ENCODE measurements at places on chromosomes 13 and 19.

GRCh38 chr13:89455741-89456140 is 1784.6 kb downstream of the SLITRK5 start:
- DNase-seq, result no peak

DNA sequence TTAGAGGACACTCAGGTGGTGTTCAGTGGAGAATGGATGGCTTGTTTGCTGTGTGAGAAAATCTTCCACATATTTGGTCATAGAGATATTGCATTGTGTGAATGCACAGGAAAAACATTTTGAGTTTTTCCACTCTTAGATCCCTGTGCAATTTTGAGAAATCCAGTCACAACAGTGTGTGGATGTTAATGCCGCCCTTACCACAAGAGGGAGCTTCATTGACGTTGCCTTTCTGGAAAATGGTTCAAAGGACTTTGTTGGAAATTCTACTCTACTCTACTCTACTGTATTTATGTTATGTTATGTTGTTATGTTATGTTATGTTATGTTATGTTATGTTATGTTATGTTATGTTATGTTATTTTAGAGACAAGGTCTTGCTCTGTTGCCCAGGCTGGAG is 13.4 kb downstream of the ZNF20 start:
- DNase-seq, result no peak

- no peak for DNase-seq
Measured at GRCh38 chr19:35288331-35288730, 3.6 kb upstream of the MAG start.

- DNase-seq, result no peak
Measured at GRCh38 chr19:13095393-13095784, 7.3 kb downstream of the LYL1 start.

GRCh38 chr19:38191747-38192146 is 32.3 kb downstream of the DPF1 start:
- DNase-seq, result no peak

GRCh38 chr19:18489627-18490184 is 32.2 kb downstream of the ELL start:
- no peak for DNase-seq

- no peak for DNase-seq
Measured at GRCh38 chr19:688214-688613, 7.0 kb downstream of the PRSS57 start.

- DNase-seq, result no peak
Measured at GRCh38 chr19:49849433-49850220, 1.3 kb upstream of the PTOV1 start.

- no peak for DNase-seq
Measured at GRCh38 chr13:46127358-46128023, 22.7 kb upstream of the CPB2 start.

DNA sequence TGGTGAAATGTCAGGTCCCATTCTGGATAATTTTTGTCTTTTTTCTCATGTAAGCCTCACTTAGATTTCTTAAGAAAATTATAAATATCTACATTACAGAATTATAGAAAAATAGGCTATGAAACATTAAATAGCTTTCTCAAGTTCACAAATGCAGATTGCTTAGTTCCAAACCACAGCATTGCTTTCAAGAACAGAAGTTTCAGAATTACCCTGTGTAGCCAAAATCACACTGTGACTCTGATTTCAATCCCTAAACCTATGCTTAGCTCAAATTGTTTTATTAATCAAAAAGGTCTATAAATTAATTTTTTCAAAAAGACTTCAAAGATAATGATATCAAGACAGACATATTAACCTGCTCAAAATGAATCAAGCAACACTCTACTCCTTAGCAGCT is 881.2 kb upstream of the PCDH20 start:
- DNase-seq, result no peak

DNA sequence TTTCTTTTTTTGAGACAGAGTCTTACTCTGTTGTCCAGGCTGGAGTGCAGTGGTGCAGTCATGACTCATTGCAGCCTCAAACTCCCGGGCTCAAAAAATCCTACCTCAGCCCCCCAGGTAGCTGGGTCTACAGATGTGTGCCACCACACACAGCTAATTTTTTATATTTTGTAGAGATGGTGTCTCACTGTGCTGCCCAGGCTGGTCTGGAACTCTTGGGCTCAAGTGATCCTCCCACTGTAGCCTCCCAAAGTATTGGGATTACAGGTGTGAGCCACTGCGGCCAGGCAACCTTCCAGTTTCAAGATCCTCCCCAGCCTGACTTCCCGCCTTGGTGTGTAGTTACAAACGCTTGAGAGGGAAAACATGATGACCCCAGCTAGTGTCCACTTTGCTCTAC is 22.2 kb downstream of the CNFN start:
- DNase-seq, result no peak

- DNase-seq, result no peak
Measured at GRCh38 chr13:61277586-61278276, 137.9 kb downstream of the PCDH20 start.

DNA sequence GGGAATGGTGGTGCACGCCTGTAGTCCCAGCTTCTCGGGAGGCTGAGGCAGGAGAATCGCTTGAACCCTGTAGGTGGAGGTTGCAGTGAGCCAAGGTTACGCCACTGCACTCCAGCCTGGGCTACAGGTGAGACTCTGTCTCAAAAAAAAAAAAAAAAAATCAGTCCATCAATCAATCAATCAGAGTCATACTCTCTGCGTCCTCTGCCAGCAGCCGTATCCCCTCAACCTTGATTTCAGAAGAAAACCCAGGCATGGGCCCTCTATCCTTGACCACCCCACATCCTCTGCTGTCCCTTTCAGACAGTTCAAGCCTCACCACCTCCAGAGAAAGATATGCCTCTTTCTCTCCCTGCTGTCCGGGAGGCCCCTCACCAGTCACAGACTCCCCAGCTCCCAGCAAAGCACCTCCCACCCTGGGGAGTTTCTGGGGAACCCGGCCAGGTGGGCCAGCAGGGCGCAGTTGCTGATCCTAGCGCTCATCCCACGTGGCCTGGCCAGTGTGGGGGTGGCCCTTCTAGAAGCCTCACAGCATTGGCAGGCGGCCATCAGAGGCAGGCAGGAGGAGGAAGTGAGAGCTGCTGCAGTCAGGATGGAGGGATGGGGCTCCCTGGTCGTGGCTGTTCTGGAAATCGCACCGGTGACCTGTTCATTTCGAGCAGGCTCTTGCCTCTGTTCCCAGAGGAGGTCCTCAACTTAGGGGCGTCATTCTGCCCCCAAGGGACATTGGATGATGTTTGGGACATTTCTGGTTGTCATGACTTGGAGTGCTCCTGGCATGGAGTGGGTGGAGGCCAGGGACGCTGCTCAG is 10.2 kb upstream of the JSRP1 start:
- peak; percentile 81 for DNase-seq

DNA sequence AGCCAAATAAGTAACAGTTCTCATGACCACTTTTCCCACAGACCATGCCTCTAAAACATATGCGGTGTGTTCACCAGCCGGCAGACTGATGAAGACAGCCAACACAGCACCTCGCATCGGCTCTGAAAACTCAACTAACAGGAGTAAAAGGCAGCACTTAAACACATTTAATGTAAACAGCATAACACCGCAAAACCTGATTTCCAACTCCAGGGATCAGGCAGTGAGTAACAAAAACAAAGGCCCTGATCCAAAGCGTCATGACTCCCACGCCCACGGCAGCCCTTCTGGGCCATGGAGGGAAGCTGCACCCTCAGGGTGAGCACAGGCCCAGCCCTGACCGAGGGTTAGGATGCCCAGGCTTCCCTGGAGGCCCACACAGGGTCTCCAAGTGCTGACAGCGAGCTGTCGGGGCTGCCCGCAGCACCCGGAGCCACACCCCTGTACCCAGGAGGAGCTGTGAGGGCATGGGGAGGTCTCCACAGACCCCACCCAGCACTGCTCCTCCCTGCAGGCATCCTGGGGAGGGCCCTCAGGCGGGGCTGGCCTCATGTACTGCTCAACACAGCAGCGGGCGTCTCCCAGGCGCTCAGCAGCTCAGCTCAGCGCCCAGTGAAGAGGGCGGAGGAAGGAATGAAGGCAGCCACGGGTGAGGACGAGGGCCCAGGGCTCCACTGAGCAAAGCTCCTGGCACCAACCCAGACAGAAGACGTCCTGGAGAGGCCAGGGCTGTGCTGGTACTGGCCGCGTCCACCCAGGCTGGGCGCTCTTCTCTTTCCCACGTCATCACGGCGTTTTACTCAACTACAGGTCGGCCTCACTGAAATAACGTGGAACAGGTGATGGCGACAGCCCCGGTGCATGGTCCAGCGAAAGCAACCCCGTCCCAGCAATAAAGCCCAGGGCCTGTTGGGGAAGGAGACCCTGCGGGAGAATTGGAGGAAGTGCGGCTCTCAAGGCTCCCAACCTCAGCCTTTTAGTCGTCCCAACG is 53.7 kb downstream of the RASA3 start:
- DNase-seq, result peak; percentile 55

GRCh38 chr13:100454876-100455275 is 133.7 kb downstream of the GGACT start:
- no peak for DNase-seq

DNA sequence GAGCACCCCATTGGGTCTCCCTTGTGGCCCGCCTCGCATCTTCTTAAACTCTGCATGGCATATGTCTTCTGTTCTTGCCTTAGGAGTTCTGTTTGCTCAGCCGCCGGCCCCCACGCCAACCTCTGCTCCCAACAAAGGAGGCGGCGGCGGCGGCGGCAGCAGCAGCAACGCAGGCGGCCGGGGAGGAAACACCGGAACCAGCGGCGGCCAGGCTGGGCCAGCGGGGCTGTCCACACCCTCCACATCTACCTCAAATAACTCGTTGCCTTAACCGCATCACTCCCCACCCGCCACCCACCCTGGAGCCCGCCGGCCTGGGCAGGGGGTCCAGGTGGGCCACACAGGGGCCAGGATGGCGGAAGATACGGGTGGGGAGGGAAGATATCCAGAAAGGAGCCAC is 12.3 kb upstream of the WDR18 start:
- DNase-seq, result no peak

GRCh38 chr13:34864671-34865070 is 77.4 kb upstream of the NBEA start:
- no peak for DNase-seq

DNA sequence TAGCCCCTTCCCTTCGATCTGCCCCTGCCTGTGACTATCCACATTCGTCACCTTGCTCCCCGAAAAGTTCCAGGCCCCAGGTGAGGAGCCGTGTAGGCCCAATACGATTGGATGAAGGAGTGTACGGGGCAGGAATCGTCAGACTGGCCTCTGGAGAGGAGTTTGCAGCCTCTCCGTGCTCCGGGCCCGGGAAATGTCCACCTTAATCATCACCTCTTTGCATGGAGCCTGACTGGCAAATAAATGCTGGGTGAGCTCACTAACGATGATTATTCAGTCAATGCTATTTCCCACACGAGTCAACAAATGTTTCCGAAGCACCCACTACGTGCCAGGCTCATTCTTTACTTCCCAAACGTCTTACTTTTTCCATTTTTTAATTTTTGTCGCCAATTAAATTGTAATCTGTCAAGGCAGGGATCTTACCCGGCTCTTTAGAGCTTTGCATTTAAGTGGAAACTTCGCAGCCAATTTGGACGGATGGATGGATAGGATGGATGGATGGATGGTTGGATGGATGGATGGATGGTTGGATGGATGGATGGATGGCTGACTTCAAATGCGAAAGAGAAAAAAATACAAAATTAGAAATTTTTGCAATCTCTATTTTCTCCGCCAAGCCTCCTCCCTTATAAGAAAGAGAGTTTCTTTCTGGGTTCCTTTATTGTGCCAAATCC is 45.8 kb downstream of the TGDS start:
- no peak for DNase-seq

GRCh38 chr19:29013325-29013724 is 199.6 kb downstream of the UQCRFS1 start:
- DNase-seq, result no peak

DNA sequence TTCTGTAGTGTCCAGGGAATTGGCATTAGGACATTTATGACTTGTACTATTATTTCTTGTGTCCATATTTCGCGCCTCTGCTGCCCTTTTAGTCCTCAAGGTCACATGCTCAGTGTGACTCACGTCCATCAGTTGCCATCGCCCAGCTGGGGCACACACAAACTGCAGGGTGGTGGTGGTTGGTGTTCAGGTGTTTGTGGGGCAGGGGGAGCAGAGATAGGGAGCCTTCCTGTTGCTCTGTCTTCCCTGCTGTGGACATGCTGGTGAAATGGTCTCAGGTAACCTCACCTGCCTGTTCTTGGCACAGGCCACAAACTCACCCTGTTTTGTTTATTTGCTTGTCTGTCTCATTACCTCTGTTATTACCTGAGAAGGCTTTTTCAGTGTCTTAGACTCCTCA is 22.4 kb downstream of the PRR12 start:
- no peak for DNase-seq

DNA sequence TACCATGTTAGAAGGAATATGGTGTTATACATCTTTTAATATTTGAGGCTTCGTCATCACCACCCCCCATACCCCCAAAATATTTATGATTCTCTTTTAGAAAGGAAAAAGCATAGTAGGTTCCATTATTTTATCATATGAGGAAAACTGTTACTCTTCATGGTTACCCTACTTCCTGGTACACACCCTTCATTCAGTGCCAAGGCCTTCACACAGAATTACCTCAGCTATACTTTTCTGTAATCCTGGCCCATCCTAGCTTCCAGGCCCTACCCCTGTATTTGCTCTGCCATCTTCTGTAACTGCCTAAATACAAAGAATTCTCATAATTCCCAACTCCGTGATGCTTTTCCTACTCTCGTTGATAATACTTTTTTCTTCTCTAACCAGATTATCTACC is 4.3 kb upstream of the UTP14C start:
- no peak for DNase-seq

DNA sequence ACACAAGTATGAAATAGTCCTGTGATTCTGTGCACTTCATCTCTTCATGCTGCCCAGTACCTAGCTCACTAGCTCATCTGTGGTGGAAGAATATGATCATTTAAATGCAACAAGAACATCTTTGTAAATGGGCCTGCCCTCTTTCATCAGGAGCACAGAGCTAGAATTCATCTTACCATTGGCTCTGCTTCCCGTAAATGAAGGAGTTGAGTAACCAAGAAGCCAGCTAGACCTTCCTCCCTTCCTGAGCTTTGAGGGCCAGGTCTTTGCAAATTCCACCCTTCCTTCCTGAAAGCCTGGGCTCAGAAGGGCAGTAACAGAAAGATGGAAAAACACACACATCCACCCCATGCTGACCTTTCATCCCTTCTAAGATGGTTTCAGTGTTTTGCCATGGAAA is 82.0 kb downstream of the FRY start:
- no peak for DNase-seq

DNA sequence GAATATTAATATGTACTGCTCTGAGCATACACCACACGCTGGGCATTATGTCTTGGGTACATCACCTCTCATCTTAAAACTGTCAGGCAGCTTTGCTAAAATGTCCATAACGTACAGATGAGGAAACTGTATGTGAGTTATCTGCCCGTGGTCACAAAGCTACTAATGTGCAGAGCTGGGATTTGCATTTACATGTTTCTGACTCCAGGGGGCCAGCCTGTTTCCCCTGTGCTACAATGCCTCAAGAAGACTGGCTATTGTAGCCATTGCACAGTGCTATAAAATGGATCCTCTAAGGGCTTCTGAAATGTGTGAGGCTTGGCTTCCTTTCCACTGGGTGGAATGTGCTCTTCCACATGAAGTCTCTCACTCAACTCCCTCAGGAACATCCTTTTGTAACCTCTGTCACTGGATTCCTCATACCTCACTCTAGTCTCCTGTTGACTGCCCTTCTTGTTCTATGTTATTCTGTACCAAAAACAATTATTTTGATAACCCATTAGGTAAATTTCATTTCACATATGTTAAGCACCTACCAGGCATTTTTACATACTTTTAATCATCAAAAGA is 95.6 kb upstream of the HTR2A start:
- DNase-seq, result no peak

- no peak for DNase-seq
Measured at GRCh38 chr13:23739596-23739995, 149.6 kb downstream of the MIPEP start.

GRCh38 chr13:79778741-79779460 is 297.9 kb downstream of the NDFIP2 start:
- DNase-seq, result no peak
